ENCODE measurements at places on chromosomes 13 and 19.

DNA sequence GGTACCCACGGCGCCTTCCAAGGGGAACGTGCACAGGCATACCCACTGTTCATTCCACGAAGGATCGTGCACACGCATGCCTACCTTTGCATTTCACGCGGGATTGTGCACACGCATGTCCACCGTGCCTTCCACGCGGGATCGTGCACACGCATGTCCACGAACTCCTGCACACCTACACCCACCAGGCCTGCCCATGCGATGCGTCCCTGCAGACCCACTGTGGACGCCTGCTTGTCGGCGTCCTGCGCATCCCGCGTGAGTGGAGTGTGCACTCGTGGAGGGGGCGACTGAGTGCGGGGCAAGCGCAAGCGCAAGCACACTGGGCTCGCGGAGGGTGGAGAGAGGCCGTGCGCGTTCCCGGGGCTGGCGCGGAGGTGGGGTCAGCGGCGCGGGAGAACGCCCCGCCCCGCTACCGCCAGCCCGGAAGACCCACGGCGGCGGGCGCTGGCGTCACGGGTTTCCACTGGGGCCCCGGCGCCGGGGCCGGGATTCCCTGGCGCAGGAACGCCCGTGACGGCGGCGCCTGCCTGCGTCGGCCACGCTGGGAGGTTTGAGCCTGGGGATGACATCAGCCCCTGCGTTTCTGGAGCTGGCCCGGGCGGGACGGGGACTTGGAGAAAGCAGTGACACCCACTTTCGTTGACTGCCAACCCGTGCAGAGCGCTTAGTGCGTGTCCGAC is 18.7 kb downstream of the GADD45B start:
- peak; percentile 71 for DNase-seq

DNA sequence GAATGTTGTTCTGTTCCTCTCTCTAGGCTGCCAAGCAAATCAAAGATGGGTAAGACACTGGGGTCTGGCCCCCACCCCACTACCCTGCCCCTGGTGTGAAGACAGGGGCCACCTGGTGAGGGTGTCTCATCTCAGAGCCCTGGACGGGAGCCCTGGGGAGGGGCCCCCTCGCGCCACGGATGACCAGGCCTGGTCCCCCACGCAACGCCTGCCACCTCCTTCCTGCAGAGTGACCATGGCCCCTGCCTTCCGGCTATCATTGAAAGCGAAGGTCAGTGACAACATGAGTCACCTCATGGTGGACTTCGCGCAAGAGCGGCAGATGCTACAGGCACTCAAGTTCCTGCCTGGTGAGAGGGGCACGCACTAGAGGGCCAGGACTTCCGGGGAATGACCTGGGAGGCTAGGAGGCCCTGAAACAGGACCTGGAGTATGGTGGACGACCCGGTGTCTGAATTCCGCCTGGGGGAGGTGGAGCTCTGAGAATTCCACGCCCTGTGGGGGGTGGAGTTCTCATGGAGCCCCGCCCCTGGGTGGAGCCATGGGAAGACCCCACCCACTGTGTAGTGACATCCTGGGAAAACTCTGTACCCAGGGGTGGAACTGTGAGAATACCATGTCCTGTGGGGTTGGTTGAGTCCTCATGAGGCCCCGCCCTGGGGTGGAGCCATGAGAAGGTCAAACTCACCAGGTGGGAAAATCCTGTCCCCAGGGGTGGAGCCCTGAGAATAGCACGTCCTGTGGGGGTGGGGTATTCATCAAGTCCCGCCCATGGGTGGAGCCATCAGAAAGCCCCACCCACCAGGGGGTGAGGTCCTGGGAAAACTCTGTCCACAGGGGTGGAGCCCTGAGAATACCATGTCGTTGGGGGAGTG is 6.1 kb downstream of the FSD1 start:
- DNase-seq, result no peak

- peak; percentile 82 for DNase-seq
These were observed 3.1 kb downstream of the ADAMTS10 start for GRCh38 chr19:8607386-8607785.

GRCh38 chr13:109787135-109787954 is 962 bp upstream of the IRS2 start:
- no peak for DNase-seq

DNA sequence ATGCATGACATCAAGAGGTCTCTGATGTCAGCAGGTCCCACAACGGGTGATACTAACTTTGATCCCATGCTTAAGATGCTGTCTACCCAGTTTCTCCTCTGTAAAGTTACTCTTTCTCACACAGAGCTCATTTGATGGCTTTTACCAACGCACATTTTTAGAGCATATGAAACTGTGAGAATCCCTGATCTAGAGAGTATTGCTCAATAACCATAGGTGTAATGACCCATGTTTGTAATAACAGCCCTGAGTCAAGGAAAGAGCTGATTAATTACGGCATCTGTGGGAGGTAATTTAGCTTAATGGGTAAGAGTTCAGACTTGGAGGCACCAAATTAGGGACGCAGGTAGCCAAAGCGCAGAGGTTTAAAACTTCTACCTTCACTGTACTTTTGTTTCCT is 18.0 kb upstream of the IZUMO2 start:
- DNase-seq, result no peak

DNA sequence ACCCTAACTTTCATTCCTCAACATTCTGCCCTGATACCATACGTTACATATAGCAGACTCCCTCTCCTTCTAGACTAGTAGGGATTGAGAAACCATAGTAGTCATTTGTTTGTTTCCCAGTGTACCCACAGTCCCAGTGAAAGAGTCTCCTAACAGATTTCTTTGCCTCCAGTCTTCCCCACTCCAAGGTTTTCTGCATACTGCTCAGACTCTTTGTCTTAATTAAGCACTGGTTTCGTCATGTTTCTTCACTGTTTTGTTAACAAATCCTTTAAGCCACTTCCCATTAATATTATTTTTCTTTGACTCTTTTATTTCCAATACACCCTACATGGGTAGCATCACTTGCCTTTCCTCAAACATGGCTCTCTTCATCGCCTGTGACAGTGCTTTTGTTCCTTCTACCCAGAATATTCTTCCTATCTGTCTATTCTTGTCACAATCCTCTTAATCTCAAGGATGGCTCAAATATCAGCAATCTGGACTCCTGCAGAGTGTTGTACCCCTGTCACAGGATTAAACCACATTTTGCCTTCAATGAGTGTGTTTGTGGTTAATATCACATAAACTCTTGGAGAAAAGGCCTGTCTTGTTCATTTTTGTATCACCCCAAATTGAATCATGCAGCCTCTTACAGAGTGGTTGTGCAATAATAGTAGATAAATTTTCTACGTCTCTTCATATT is 92.7 kb upstream of the KLF12 start:
- DNase-seq, result peak; percentile 43

DNA sequence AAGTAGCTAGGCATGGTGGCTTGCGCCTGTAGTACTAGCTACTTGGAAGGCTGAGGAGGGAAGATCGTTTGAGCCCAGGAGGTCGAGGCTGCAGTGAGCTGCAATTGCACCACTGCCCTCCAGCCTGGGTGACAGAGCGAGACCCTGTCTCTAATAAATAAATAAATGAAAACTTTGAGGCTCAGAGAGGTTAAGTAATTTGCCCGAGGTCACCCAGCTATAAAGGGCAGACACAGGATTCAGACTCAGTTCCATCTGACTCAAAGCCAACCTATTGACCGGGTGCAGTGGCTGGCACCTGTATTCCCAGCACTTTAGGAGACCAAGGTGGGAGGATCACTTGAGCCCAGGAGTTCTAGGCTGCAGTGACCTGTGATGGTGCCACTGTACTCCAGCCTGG is 7.4 kb upstream of the OLFM2 start:
- DNase-seq, result no peak
